ENCODE measurements at places on chromosomes 3 and 15.

- DNase-seq: no peak
These were observed 165.8 kb upstream of the STAC start for GRCh38 chr3:36214460-36214859.

- no peak for DNase-seq
These were observed 42.6 kb downstream of the PXK start for GRCh38 chr3:58375254-58375653.

DNA sequence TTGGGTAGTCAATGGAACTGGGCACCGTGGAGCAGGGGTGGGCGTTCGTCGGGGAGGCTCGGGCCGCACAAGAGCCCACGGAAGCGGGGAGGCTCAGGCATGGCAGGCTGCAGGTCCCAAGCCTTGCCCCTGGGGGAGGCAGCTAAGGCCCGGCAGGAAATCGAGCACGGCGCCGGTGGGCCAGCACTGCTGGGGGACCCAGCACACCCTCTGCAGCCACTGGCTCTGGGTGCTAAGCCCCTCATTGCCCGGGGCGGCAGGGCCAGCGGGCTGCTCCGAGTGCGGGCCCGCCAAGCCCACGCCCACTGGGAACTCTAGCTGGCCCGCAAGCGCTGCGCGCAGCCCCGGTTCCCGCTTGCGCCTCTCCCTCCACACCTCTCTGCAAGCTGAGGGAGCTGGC lies 21.5 kb upstream of the C2CD4B start:
- no peak for DNase-seq

GRCh38 chr3:154967090-154967489 lies 113.0 kb upstream of the MME start:
- no peak for DNase-seq

- DNase-seq: no peak
These were observed 302.1 kb downstream of the NSUN3 start for GRCh38 chr3:94365006-94365405.

- no peak for DNase-seq
These were observed 44.2 kb upstream of the WNT5A start for GRCh38 chr3:55531321-55531720.

GRCh38 chr15:73082812-73083211 lies 30.5 kb downstream of the NEO1 start:
- DNase-seq: no peak

GRCh38 chr3:195548006-195548405 lies 4.9 kb upstream of the PPP1R2 start:
- DNase-seq: no peak

DNA sequence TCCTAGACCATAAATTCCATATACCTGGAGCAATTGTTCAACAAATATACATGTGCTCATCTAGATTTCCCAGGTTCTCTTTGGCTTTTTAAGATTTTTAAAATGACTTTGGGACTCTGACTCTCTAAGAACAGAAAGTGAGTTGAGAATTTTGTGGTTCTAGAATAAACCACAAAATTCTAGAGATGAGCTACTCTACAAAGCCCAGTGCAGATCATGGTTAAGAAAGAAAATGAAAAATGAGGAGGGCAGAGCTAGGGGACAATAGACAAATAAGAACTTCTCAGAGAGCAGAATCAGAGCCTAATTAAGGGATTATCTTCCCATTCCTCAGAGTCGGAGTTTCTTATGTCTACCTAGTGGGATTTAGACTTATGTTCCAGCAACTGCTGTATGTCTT lies 694.7 kb downstream of the ZNF385D start:
- DNase-seq: no peak

GRCh38 chr15:71779073-71779797 lies 31.1 kb upstream of the NR2E3 start:
- no peak for DNase-seq

GRCh38 chr15:57382969-57383368 lies 6.7 kb downstream of the CGNL1 start:
- no peak for DNase-seq

DNA sequence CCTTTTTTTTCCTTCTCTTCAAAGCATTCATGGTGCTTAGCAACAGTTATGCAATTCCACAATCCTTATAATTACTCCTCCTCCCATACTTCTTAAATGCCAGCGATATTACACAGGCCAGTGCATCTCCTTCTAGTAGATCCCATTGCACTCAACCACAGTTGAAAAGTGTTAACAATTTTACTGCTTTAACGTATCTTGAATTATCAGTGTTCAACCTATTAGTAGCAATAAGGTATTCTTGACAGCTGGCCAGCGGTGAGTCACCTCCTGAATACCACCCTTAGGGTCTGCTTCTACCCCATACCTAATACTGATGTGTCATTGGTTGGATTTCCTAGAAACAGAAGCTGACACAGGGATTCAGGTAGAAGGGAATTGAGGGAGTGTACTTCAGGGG lies 24.0 kb upstream of the TEX9 start:
- DNase-seq: no peak

DNA sequence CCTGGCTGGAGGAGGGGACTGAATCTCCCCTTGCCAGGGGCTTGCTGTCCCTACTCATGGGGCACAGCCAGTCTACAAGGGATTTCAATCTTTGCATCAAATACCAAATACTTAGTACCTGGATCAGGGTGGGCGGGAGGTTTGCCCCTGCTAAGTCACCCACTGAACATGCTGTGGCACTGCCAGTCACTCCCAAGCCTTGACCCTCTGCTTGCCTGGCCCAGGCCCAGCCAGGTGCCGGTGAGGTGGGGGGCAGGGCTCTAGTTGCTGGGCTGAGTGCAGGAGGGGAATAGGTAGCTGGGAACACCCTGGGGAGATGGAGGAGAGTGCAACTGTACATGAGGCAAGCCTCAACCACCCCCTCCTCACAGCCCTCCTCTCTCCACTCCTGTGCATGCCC lies 136.3 kb upstream of the LRTM1 start:
- no peak for DNase-seq

DNA sequence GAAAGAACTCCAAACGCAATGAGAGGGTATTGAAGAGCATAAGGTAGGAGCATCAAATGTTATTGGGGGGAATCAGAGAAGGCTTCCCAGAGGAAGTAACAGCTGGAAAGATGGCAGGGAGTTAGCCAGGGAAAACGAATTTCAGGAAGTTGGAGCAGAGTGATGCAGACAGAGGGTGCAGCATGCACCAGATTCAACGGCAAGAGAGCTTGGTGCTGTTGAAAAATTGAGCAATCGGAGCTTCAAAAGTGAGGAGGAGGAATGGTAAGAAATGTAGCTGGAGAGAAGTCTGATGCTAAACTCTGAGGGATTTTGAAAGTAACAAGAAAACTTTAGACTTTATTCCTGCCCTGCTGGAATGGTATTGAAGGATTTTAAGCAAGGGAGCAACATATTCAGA lies 541.0 kb upstream of the LMCD1 start:
- DNase-seq: no peak

- DNase-seq: no peak
These were observed 4.3 kb downstream of the SLC25A38 start for GRCh38 chr3:39387411-39387975.

GRCh38 chr15:55685286-55685685 lies 57.7 kb downstream of the PRTG start:
- no peak for DNase-seq

DNA sequence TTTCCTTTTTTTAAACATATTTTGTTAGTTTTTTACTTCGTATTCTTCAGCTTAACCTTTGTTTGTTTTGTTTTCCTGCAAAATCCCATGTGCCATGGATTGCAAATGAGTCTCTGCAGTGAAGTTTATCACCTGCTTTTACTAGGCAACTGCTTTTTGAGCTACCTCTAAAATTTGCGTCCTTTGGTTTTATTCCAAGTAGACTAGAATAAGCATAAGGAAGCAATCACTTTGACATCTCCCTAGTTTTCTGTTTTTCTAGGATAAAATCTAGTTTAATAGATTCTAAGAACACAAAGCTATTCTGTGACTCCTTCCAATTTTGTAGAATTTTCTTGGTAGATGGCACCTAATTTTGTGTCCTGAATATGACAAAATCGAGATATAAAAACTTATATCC lies 1059.2 kb downstream of the OTOL1 start:
- DNase-seq: no peak

DNA sequence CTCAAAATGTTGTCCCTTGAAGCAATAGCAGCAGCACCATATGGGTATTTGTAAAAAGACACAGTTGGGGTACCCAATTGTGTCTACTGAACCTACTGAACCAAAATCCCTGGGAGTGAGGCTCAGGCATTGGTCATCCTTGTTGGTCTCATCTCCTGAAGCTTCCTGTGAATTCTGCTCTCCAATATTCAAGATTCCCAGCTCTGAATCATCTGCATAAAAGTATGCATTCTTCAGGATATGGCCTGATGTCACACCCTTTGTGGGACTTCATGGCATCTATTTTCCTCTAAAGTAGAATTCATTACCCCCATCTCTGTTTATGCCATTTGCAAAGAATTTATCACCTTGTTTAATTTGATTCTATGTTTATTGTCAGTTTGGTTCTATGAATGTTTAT lies 13.3 kb upstream of the PTX3 start:
- no peak for DNase-seq

DNA sequence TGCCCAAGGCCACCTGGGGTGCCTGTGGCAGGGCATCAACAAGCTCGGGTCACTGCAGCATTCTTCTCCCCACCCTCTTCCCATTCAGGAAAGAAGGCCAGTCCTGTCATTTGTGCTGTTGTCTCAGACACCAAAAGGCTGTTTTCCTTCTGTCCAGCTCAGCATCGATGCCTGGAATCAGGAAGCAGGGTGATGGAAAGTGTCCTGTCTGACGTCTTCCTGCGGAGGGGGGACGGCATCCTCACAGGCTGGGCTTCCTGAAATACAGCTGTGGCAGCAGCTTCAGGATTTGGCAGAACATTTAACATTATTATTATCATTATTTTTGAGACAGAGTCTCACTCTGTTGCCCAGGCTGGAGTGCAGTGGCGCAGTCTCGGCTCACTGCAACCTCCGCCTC lies 33.0 kb upstream of the ANKDD1A start:
- DNase-seq: no peak

DNA sequence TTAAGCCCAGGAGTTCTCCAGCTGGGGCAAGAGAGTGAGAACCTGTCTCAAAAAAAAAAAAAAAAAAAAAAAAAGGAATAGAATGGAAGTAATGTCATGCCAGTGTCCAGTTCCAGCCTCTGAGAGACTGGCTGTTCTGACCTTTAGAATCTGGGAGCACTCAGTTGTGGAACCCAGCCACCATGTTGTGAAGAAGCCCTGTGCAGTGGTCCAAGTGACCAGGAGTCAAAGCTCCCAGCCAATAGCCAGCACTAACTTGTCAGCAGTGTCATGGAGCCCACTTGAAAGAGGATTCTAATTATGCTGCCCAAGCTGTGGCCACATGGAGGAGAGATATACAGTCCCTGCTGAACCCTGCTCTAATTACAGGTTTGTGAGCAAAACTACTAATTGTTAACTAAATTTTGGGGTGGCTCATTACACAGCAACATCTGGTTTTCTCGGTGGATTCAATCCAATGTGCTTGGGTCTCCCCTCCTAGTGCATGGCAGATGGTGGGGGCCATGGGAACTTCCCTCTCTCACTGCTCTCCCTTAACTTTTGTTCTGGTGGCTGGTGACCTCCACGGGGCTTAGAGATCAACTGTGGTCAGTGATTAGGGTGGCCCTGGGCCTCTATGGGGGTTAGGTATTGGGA lies 55.5 kb downstream of the CLEC3B start:
- no peak for DNase-seq

DNA sequence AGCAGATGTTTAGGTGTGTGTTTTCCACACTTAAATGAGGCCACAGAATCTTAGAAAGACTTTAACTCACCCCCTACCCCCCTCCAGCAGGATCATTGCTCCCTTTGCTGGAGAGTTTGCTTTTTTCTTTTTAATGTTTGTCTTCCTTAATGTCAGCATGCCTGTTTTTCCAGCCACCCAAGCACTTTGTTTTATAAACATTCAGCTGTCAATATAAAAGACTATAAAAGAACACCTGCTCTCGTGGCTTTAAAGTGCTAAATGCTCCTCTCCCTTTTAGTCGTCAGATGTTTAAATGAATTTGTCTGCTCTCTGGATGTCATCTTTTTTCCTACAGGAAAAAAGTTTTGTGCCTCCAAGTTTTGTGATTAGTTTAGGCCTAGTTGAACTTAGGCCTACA lies 61.7 kb downstream of the SIDT1 start:
- DNase-seq: no peak

GRCh38 chr3:151974067-151974466 lies 100.6 kb downstream of the SUCNR1 start:
- DNase-seq: no peak

DNA sequence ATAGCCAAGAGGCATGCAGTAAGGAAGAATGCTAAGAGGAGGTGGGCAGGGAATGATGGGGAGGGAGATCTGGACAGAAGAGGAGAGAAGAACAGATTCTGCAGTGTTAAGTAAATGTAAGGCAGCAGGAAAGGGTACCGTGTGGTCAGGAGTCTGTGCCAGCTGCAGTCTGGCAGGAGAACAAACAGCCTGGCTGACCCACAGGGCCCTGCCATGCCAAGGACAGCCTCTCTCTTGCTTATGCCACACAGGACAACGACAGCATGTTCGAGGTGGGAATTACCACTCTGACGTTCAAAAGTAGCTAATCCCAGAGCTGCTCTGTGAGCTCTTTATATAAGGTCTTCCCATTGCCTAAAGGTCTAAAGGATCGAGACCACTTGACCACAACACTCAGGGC lies 31.3 kb downstream of the DAPK2 start:
- DNase-seq: no peak

DNA sequence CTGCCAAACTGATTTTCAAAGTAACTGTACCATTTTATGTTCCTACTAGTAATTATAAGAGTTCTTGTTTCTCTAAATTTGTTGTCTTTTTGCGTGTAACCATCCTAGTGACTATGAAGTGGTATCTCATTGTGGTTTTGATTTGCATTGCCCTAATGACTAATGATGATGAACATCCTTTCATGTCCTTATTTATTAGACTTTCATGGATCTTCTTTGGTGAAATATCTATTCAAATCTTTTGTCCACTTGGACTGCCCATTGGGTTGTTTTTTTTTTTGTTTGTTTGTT lies 3.6 kb downstream of the OXSR1 start:
- no peak for DNase-seq

GRCh38 chr15:51267703-51268083 lies 70.7 kb downstream of the CYP19A1 start:
- no peak for DNase-seq

GRCh38 chr3:196603683-196604082 lies 35.2 kb downstream of the FBXO45 start:
- no peak for DNase-seq

DNA sequence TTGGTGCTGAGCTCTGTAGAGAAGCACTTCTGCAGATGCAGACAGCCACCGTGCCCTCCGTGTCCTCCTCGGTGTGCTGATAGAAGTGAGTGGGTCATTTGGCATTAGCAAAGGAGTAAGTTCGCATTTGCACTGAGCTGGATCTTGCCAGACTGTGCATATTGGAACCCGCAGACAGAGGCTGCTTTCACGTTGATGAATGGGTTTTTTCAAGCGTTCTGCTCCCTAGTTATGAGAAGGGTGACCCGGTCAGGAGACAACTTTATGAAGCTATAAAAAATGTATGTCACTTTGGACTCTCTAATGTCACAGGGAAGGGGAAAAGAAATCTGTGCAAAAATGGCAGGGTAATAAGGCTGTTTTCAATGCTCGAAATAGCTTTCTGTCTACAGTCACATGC lies 739.4 kb downstream of the MCTP2 start:
- DNase-seq: no peak

GRCh38 chr3:161560008-161560637 lies 63.5 kb downstream of the OTOL1 start:
- no peak for DNase-seq

GRCh38 chr3:31439890-31440750 lies 92.6 kb upstream of the STT3B start:
- DNase-seq: no peak
